ENCODE measurements at places on chromosomes 4 and X.

DNA sequence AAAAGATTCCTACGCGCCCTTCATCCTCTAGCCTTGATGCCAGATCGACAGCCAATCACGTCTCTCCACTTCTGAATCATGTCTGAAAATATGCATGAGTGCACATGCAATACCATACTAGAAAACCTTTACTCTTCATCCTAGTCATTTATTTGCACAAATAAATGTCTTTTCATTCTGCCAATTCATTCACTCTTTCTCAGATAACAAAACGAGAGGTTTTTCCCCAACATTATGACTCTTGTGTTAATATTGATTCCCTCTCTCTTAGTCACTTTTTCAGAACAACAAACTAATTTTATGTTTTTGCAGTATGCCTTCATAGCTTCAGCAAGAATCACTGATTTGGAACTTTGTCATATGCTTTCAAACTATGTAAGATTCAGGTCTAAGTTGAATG lies 549.4 kb upstream of the GALNT7 start:
- no peak for DNase-seq

- DNase-seq, result no peak
Observed at GRCh38 chr4:87476934-87477333, 52.2 kb downstream of the SPARCL1 start.

DNA sequence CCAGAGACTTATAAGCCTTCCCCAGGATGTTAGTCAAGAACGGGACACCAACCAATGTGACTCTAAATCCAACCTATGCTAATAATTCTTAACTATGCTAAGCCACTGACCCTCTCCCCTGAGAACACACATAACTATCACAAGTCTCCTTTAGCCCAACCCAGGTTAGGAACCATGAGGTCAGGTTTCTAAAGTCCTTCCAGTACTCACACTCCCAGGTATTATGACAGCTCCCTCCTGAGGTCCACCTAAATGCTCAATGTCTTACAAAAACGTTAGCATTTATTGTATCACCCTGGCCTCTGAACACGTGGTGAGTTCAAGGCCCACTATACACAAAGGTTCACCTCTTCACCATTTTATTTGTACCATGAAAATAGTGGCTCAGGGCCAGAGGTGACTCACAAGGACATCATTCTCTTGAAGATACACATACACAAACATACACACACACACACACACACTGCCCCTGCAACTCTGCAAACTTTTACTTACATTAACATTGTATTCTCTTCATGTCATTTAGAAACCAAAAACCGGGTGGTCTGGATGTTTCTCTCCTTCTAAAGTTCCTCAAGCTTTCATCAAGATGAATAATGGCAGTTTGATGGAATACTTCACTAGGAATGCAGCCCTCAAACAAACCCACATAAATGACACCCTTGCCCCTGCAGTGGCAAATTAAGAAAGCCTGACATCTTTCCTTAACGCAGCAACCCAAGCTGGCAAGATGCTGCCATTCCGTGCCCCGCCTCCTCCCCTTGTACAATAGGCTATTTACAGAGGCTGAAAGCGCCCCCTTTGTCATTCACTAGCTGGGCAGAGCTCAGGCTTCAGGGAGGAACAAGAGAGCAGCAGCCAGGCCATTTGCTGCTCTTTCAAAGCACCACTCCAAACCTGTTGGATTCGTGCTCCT lies 17.7 kb downstream of the ACSL1 start:
- no peak for DNase-seq

GRCh38 chr4:7971159-7971631 lies 31.5 kb upstream of the AFAP1 start:
- no peak for DNase-seq

- no peak for DNase-seq
Observed at GRCh38 chr4:156673483-156673882, 298.1 kb downstream of the PDGFC start.

- no peak for DNase-seq
Observed at GRCh38 chrX:12891915-12892506, 14.4 kb upstream of the TLR8 start.

DNA sequence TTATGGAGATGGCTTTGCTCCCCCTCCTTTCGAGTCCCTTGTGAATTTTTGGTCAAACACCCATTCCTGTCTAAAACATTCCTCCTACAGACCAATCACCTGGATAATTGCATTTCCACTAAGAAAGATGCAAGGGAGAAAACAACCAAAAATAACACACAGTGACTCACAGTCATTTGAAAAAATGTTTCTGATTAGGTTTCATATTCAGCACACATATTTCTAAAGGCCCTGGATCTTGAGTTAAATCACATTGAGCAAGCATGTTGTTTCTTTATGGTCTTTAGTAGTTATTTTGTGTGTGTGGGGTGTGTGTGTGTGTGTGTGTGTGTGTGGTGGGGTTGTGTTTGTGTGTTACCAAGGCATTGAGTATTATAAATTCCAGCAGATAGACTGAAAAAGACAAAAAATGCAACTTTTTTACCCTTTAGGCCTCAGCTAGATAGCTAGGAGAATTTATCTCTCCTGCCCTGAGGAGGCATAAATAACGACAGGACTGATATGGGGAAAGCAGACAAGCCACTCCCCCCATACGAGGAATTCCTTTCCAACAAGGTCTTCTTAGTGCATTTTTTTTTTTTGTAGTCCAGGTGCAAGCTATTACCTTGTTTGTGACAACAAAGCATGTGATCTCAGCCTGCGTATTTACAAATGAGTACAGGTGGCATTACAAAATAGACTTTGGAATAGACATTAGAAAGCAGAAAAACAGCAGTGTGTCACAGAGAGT lies 265.4 kb upstream of the ADGRL3 start:
- no peak for DNase-seq

- DNase-seq, result no peak
Observed at GRCh38 chrX:10841579-10841978, 221.2 kb upstream of the MID1 start.

DNA sequence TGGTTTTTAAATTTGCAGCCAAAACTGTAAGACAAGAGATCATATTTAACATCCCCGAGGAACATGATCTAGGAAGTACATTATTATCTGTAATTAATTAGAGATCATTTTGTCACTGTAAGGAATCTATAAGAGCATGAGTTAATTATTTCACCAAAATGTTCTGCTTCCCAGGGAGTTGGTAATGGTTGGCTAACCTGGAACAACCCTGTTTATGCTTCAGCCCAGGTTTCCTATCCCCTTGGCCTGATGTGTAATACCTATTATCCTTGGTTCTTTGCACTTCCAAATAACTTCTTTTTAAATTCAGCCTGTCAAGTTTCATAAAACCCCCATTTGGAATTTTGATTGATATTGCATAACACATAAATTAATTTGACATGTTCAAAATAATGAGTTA lies 6.4 kb upstream of the MTNR1A start:
- DNase-seq, result no peak

DNA sequence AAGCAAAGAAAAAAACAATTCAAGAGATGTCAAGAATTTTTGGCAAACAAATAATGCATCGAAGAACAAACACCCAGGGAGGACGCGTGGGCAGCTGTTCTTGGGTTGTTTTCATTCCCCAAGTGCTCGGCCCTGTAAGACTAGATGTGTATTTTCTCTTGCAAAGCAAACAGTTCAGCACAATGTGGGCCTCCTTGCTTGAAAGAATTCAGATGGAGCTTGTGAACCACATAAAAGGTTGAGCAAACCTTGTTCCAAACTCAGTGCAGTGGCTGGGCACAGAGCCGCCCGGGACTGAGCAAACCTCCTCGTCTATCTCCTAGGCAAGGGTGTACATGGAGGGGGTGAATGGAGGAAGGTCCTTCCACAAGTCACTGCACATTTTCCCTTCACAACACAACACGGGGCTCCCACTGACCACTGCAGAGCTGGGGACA lies 82.4 kb downstream of the HTRA3 start:
- DNase-seq, result no peak
